Activated CD4-positive, alpha-beta T cell treated with anti-CD3 and anti-CD28 coated beads for 1 hour (primary cell): ENCODE measurements at places on chromosomes 16 and 17.

GRCh38 chr17:77049440-77049839, 91.3 kb upstream of the SEC14L1 start:
- DNase-seq = no peak

GRCh38 chr16:66427871-66428681, 981 bp downstream of the BEAN1 start:
- no peak for DNase-seq

- DNase-seq = no peak
Observed at GRCh38 chr16:75105306-75106061, 11.1 kb downstream of the LDHD start.

GRCh38 chr17:79538291-79538690, 72.6 kb downstream of the RBFOX3 start:
- DNase-seq = no peak

DNA sequence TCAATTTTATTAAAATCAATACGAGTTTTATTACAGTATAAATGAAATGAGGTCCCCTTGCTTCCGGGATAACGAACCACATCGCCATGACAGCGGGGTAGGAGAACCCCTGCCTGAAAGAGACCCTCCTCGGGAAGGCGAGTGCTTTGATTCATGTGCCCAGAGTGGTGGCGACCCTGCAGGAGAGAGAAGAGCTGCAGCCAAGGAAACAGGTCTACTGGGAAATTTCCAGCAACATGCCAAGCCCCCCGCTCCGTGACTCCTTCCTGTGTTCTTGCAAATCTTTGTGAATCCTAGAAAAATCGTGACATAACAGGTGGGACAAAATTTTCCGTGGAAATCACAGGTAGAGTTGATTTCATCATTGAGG, 162.5 kb downstream of the WSCD1 start:
- DNase-seq = no peak
